ENCODE measurements at places on chromosomes 2 and 18. TPM values are rescaled to one million over a fixed set of nuclear protein-coding genes. Genes with fewer than 3 reads are reported as not detected.
A peak's percentile ranks its signal among the peaks of the same experiment; 100 is the strongest.

Gene AGXT
- total RNA-seq = not detected

Gene GALNT14
- 21.8 TPM for total RNA-seq

Gene ITGB6
- not detected for total RNA-seq

Gene ST6GAL2
- total RNA-seq = not detected

Gene R3HDM1
- total RNA-seq = 22.5 TPM

Gene MC2R
- not detected for total RNA-seq

Gene GCFC2
- total RNA-seq = 34.8 TPM

Gene BCL11A
- total RNA-seq = 2.1 TPM

Gene KLF7
- total RNA-seq = 22.3 TPM

Gene TMEM247
- total RNA-seq = not detected

Gene UPP2
- total RNA-seq = not detected

Gene SCYGR4
- total RNA-seq = 0.14 TPM

Gene SRBD1
- 12.6 TPM for total RNA-seq

DNA sequence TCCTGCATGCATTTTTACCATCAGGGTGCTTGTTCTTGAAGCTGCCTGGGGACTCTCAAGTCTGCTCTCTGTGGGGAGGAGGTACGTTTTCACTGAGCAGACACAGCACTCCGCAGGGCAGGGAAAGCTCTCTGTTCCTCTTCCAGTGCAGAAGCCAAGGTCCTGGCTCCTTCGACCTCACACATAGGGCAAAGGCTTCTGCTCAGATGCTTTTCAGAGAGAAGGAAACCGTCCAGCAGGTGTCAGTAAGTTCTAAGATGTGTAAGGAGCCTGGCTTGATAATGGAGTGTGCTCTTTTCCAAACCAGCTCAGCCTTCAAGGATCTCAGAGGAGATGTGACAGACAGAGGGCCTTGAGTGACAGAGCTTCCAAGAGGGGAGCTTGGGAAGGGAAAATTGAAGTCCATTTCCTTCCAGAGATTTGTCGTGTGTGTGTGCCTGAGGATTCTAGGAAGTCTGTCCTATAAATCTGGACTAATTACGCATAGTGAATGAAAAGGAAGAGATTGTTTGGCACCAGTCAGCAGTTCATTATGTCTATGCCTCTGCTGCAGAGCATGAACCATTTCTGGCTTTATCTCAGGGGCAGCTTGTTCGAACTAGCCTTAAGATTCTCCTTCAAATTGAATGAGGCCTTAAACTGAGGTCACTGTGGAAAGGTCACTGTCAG is 67.3 kb upstream of the UPP2 start:
- DNase-seq = peak; percentile 60

- peak; percentile 23 for DNase-seq
These were observed 19.0 kb downstream of the DYNC1I2 start for GRCh38 chr2:171706152-171706803.

GRCh38 chr2:42102024-42102590 is 54.3 kb downstream of the PKDCC start:
- no peak for DNase-seq

GRCh38 chr18:28637897-28638296 is 461.0 kb upstream of the CDH2 start:
- no peak for DNase-seq

- no peak for DNase-seq
These were observed 111.9 kb upstream of the REG3A start for GRCh38 chr2:79271456-79271855.

DNA sequence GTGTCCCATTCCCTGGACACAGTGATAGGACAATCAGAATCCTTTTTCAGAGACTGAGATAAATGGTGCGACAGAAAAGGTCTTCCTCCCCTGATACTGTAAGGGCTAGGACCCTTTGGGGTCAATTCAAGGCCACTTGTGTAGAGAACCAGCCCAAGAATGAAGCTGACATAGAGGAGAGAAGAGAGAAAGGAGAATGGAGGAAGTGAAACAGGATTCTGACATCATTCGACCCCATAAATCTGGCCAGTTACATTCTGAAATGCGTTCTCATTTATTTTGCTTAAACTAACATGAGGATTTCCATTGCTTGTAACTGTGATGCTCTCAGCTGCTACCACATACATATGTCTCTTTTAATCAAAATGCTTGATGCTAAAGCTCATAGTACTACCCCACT is 148.1 kb downstream of the TMEM163 start:
- no peak for DNase-seq

DNA sequence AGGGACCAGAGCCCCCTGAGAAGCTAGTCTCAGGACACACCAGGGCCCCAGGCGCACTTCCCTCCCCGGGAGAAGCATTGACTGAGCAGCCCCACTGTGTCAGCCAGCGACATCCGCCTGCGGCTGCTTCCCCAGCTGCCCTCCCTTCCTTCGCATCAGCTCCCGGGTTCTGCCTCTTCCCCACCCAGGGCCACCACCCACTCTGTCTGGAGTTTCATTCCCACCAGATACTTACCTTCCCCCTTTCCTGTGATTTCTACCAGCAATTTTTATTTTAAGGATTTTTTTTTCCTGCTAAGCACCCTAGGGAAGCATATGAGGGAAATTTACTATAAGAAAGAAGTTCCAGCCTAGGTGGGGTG is 99.2 kb downstream of the SMAD7 start:
- DNase-seq = no peak

DNA sequence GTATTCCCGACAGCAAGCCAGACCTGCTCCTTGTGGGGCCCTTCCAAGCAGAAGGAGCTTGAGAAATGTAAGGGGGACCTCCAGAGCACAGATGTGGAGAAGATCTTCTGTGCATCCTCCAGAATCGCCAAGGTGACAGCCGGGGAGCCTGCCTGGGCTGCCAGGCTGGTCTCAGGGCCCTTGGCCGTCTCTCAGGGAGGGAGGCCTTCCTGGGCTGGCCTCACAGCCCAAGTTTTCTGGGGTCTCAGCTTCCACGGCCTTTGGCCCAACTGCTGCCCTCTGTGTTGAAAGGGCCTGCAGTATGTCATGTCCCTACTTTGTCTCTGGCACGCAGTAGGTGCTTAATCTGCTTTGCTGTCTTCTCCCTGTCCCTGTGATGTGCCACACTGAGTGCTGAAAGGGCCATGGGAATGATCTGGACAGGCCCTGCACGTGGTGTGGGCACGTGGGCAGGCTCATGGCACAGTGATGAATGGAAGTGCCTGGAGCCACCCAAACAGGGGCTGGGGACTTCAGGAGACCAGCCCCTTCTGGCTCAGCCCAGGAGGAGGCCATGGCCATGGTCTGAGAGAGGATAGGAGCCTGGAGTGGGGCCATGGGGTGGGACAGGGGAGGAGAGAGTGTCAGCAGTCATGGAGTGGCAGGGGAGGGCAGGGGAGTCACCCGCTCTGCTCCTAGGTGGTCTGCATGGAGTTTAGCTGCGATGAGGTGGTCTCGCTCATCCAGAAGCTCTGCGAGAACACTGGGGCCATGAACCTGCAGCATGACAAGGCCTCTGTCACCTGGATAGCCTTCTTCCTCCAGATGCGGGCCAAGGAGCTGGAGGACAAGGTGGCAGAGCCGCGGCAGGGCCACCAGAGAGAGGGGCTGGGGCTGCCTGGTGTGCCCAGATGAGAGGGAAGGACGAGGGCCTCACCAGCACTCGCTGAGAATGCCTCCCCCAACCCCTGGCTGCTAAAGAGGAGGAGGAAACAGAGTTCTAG is 35.4 kb downstream of the HJURP start:
- DNase-seq = no peak

DNA sequence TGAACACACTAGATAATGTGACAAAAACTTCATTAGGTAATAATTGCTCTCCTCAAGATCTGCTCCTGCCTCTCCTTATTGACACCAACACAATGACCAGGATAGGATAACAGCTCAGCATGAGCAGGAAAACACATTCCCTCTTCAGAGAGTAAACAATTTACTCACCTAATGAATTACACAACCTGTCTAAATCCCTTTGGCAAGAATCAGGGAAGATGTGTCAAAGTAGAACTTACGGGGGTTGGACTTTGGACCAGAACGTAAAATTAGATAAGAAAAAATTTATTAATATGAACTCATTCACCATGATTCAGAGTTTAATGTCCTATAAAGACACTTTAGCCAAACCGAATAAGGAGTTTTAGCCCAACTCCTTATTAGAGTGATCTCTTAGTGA is 512.2 kb downstream of the SATB2 start:
- DNase-seq = no peak

DNA sequence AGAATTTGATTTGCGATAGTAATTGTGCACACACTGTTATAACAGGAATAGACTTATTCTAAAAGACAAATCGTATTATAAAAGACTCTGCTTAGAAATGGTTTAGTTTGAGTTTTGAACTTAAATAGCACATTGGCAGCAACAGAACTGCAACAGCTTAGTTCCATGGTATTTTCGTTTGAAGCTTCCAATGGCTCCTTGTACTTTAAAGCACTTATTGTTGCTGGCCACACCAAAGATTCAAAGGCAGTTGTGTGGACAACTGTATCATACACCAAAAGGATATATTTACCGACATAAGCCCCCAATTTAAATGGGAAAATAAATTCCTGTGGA is 627 bp downstream of the WIPF1 start:
- no peak for DNase-seq

DNA sequence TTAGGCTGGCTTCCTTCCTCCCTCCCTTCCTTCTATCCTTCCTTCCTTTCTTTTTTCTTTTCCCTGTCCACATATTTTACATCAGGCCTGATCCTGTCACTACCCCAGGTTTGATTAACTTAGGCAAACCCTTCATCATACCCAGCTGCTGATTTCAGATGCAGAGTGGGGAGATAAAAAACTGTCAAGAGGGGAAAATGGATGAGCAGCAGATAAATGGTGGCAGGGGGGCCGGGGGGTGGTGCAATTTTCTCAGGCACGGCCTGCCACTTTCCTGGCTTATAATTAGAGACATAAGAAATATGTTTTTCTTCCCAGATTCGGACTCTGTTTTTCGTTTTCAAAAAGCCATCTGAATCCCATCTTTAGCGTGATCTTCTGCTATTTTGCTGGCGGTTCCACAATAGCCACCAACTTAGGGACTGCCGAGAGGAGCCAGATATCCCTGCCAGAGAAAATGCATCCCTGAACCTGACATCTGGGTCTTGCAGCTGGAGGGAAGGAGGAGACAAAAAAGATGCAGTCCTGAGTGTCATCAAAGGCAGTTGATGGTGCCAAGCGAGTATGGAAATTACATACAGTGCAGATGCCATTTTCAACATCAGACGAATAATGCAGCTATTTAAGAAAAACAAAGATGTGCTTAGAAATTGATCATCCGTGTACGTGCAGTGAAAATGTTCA is 49.9 kb downstream of the CXCR4 start:
- no peak for DNase-seq

DNA sequence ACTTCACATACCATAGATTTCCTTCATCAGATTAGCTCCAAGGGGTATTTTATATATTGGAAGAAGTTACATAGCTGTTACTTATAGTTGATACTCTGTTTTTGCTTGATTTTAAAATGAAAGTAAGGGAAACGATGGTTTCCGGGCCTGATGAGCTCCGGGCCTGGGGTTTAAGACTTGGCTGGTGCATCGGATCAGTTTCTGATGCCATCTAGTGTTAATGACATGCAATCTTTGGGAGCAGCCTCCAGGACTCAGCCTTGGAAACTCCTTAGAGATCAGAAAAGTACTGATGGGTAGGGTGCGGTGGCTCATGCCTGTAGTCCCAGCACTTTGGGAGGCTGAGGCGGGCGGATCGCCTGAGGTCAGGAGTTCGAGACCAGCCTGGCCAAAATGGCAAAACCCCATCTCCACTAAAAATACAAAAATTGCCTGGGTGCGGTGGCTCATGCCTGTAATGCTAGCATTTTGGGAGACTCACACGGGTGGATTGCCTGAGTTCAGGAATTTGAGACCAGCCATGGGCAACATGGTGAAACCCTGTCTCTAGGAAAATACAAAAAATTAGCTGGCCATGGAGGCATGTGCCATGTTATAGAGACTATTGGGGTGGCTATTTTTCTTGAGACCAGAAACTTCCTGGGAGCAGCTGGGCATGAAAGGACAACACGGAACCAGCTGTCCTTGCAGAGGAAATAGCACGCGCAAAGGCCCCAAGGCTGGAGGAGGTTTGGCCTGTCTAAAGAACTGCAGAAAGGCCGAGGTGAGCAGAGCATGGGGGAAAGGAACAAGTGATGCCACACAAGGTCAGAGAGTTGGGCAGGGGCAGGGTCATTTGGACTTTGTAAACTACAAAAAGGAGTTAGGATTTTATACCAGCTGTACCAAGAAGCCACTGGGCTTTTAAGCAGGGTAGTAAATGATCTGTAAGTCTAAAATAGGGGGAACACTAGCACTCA is 46.9 kb upstream of the CNOT11 start:
- peak; percentile 93 for DNase-seq

GRCh38 chr2:140929849-140930248 is 1201.0 kb downstream of the LRP1B start:
- no peak for DNase-seq

- DNase-seq = no peak
These were observed 145.6 kb downstream of the EVA1A start for GRCh38 chr2:75415111-75415626.

- DNase-seq = no peak
These were observed 1713.5 kb upstream of the SLC39A10 start for GRCh38 chr2:193943406-193943960.

GRCh38 chr2:66790651-66791181 is 355.8 kb downstream of the MEIS1 start:
- no peak for DNase-seq

- DNase-seq = no peak
These were observed 91.7 kb downstream of the GCA start for GRCh38 chr2:162435676-162436075.

- DNase-seq = no peak
These were observed 215.5 kb upstream of the CYRIA start for GRCh38 chr2:16881122-16881521.

- DNase-seq = no peak
These were observed 119.8 kb downstream of the BCL2 start for GRCh38 chr18:63199743-63200241.

GRCh38 chr2:24083567-24084385 is 858 bp downstream of the TP53I3 start:
- DNase-seq = peak; percentile 75

DNA sequence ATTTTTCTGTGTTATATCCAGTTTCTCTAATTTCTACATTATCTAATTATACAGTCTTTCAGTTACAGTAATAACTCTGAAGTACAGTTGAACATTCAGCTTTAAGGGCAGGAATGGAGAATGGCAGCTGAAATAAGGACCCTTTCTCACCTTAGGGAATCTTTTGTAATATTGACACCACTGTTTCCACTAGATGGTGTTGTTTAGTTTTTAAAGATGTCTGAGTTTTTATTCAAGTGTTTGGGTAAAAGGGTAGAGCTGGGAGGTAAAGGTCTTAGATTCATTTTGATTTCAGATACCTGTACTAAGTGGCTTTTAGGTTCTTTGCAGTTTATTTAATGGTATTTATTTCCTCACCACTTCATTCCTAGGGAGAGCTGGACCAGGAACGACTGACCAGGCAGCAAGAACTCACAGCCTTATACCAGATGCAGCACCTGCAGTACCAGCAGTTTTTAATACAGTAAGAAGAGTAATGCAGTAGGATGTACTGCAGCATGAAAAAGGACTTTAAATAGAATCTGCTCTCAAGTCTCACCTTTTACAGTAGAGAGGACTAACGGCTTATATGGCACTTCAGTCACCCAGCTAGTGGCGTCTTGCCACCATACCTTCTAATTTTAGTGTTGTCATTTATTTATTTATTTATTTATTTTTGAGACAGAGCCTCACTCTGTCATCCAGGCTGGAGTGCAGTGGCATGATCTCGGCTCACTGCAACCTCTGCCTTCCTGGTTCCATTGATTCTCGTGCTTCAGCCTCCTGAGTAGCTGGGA is 33.2 kb upstream of the KCNJ13 start:
- no peak for DNase-seq
